Caco-2 (cell line): ENCODE measurements at places on chromosomes 16 and 17.

DNA sequence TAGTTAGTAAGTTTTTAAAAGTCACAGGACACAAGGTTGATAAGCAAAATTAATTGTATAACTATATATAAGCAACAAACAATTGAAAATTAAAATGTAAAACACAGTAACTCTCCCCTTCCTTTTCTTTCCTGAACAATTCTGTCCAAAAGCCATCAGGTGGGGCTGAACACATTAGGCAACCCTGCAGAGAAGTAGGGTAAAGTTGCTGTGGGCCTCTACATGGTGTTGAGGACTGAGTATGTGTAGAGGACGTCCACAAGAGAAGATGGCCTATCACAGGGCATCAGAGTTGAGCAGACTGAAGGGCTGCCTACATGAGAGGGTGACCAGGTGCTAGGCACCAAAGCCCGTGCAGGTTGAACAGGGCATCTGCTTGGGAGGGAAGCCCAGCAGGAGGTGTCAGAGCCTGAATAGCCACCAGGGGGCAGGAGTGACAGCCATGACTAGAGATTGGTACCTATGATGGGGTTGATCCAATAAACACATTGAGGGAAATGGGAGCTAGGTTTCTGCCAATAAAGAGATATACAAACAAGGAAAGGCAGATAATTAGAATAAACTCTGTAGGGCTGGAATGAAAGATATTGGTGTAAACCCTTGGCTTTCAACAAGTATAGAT lies 415.1 kb downstream of the NPIPA8 start:
- peak; percentile 53 for DNase-seq

GRCh38 chr16:549544-550263 lies 10.5 kb upstream of the PRR35 start:
- DNase-seq, result no peak

GRCh38 chr16:27764869-27765675 lies 215.1 kb downstream of the KATNIP start:
- DNase-seq, result no peak

DNA sequence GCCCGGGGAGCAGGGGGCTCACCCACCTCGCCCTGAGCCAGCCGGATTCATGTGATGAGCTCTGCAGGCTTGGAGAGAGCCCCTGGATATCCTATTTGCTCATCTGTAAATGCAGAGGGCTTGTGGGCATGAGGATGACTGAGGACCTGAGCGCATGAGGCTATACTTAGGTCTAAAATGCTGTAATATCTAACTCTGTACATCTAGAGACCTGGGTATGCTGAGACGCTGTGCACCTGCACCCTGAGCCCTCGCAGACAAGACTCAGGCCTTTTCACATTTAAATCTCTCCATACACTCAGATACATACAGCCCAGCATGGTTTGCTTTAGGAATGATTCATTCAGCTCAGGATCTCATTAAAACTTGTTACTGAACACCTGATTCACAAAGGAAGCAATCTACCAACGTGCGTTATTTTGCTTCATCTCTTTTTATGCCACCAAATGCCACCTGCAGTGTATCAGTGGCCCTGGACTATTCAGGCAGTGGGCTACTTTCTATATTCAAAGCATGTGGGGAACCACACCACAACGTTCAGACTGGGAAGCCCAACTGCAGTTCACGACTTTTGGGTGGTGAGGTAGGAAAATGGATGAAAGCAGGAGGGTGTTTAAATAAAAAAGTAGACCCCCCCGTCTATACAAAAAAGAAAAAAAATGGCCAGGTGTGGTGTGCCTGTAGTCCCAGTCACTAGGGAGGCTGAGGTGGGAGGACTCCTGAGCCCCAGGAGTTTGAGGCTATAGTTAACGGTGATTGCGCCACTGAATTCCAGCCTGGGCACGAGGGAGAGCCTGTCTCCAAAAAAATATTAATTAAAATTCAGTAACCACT lies 12.0 kb downstream of the USP7 start:
- DNase-seq, result no peak

DNA sequence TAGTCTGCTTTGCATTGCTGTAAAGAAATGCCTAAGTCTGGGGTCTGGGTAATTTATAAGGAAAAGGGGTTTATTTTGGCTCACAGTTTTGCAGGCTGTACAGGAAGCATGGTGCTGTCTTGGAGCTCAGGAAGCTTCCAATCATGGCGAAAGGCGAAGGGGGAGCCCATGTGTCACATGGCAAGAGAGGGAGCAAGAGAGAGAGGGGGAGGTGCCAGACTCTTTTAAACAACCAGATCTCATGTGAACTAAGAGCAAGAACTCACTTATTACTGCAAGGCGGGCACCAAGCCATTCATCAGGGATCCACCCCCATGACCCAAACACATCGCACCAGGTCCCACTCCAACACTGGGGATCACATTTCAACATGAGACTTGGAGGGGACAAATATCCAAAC lies 148.2 kb upstream of the HS3ST2 start:
- DNase-seq, result no peak
